ENCODE measurements at places on chromosomes 2 and 18. TPM values are rescaled to one million over a fixed set of nuclear protein-coding genes. Genes with fewer than 3 reads are reported as not detected.

DNA sequence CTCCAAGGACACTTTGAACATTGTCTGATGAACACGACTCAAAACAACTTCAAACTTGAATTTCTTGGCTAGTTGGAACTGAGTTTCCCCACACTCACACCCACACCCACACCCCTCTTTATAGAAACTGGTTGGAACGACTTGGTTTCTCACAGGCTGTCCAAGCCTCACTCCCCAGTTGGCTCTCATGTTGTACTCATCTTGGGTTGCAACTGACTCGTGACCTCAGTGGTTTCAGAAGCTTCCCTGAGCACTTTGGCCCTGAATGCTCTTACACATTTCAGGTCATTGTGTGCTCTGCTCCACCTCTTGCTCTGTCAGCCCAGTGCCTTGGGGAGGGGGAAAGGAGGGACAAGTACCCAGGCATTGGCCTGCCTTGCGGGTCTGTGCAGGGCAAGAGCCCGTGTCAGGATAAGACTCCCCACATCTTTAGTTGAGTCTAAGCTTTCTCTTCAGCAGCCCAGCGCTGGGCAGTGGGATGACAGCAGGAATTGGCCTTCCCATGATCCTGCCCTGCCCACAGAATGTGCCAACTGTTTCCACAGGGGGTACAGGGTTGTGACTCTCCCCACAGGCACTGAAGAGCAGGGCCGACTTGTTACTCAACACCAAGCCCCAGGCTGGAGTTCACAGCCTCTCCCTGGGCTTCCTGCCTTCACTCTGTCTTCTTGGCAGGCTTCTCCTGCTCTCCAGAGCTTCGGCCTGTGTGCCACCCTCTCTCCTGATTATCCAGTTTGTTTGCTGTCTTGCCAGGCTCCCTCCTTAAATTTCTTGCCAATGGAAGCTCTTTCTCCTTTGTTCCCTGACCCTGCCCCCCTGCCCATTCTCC is 104.6 kb downstream of the RTN4 start:
- no peak for DNase-seq

GRCh38 chr2:106184857-106185256 is 9.2 kb downstream of the UXS1 start:
- DNase-seq, result no peak

- no peak for DNase-seq
Observed at GRCh38 chr2:164847981-164848741, 6.5 kb upstream of the COBLL1 start.

TLX2 gene
- total RNA-seq, result not detected

LYPD6 gene
- not detected for total RNA-seq

TMEM37 gene
- total RNA-seq, result not detected

- DNase-seq, result no peak
Observed at GRCh38 chr2:71849111-71849510, 298.6 kb downstream of the CYP26B1 start.

DNA sequence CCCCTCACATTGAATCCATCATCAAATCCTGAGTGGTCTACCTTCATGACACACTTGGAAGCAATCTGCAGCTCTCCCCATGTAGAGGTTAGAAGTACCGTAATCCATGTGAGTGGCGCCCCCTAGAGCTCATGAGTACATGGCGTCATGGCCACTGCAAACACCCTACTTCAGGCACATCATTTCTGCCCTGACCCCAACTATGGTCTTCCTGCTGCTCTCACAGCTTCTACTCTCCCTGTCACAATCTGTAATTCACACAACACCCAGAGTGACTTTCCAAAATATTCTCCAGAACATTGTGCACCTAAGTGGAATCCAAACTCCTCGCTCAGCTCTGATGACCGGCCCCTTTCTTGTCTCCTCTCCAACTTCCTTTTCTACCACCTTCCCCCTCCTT is 141.9 kb downstream of the ANKRD44 start:
- peak; percentile 63 for DNase-seq

SERPINB10 gene
- 0.43 TPM for total RNA-seq

GRCh38 chr2:238895891-238896600 is 48.2 kb downstream of the TWIST2 start:
- no peak for DNase-seq

GRCh38 chr2:100021791-100022340 is 120.5 kb downstream of the AFF3 start:
- no peak for DNase-seq

DNA sequence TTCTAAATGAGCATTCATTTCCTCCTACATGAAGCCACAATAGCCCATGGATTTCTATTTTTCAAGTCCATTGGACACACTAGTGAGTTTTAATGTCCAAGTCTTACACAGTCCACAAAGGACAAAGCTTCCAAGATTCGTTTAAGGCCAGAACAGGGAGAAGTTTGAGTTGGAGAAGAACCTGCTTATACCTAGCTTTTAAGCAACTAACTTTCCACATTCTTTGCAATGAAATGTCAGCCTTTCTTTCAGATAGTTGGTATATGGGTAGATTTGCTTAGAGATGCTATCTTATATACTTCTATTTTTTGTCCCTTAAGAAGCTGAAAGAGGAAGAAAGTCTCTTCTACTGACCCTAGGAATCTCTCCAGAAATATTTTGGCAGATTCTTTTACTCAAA is 66.1 kb upstream of the NPAS2 start:
- DNase-seq, result no peak

DNA sequence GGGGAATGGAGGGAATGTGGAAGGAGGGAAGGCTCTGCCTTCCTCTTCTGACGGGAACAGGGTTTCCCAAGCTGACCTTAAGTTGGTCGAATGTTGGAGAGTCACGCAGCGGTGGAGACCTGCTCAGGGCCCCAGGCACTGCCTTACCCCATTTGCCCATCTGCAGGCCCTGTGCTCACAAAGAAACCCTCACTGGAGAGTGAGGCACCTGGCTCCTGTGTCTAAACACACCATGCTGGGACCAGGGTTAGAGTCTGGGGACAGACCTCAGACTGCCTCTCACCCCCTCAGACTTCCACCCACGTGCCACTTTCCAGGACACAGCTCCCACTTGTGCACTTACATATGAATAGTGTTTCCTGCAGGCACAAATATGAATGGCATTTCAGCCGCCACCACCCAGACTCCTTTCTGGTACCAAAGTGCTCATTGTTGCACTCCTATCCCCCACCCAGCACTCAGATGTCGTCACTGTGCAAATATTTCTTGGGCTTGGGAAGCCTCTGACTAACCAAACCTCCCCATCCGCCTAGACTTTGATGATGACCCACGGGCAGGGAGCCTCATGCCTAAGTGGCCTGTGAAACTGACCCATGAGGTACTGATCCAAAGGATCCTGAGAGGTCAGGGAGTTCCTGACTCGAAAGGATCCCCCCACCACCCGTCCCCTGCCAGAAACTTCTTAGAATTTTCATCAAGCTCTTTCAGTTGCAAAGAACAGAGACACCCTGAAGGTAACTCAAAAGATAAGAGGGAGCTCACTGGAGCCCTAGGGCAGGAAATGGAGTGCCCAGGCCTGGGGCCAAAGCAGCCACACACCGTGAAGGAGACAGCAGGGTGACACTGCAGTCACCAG is 78.3 kb downstream of the STPG4 start:
- DNase-seq, result no peak

- no peak for DNase-seq
Observed at GRCh38 chr18:13214609-13215008, 4.0 kb upstream of the LDLRAD4 start.

MTCL1 gene
- 0.38 TPM for total RNA-seq

MYL1 gene
- total RNA-seq, result not detected
